NCI-H748 treated with DMSO at 0.1 percent for 48 hours (cell line): ENCODE measurements at places on chromosomes 1 and 21.

GRCh38 chr21:44437371-44437695, 18.0 kb upstream of the LRRC3 start:
- no peak for DNase-seq

DNA sequence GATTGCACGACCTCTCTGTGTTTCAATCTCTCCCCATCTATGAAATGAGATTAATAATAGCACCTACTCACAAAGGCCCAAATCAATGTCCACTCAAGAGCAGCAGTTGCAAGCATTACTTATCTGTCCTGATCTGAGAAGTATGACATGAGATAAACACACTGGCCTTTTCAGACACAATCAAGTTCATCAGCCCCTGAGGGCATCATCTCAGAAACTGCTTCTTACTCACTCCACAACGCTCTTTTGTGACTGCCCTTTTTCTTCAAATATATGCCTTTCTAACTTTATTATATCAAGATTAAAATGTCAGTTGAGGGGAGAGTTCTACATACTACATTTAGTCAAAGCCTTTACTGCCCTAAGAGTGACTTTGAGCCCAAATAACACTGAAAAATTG, 371.9 kb upstream of the SPAG17 start:
- DNase-seq = no peak

GRCh38 chr1:22588899-22589422, 25.7 kb downstream of the EPHA8 start:
- no peak for DNase-seq

- peak; percentile 39 for DNase-seq
Observed at GRCh38 chr1:160007577-160008200, 24.1 kb downstream of the PIGM start.

DNA sequence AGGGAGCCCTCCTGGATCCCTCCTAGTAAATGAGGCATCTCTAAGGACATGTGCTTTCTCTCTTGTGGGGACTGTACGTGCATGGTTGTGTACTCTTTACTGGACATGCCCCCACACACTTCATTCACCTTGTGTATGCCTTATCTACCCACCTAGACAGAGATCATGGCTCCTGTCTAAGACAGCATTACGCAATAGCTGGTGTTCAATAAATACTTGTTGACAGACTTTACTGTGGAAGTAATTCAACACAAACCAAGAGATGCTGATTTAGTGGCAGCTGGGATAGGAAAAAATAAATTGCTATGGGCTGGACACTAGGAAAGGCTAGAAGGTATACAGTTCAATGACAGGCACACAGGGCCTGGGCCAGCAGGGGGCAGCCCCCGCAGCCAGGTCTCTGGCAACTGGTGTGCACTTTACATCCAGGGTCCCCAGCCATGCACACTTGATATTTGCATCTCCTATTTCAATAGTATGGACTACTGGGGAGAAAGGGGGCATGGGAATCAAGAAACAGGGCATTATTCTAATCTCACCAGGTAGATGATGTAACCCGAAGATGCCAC, 24.2 kb downstream of the TRABD2B start:
- DNase-seq = no peak
